ENCODE measurements at places on chromosomes 6 and 20.
A peak's percentile ranks its signal among the peaks of the same experiment; 100 is the strongest.

GRCh38 chr6:150273457-150274309, 95.1 kb upstream of the IYD start:
- peaks cover 7% of the 10 kb centered on the region for H3K4me1 ChIP-seq
- no peaks in the 10 kb centered on the region for H3K36me3 ChIP-seq
- H3K27ac ChIP-seq = no peak overlapping the region
- H3K4me3 ChIP-seq = no peak overlapping the region
- peaks cover 22% of the 10 kb centered on the region for H3K27me3 ChIP-seq

DNA sequence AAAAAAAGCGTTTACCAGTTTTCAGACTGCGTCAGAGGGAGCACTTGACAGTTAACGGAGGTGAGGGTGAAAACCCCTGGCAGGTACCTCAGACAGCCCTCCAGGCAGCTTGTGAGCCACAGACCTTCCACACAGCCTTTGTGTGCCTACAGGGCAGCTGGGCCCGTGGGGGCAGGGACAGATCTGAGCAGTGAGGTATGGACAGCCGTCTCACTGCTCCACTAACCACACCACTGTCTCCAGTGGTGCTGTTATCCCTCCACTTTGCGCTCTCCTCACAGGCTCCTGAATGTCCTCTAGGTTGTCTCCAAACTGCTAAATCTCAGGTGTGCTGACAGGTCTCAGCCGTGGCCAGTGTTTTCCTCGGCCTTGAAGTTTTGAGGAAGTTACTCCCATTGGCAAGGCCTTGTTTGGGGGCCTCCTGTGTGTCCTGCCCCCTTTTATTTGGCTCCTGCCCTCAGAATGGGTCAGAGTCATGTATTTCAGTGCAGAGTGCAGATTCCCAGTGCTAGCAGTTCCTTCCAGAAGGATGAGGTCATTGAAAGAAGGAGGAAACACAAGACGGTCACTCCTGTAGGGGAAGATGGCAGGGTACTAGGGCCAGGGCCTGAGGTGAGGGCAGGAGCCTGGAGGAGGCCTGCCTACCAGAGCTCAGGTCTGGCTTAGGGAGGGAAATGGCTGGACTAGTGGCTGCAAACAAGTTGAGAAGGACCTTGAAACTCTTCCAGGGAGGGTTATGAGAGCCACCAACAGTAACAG, 11.8 kb downstream of the GFRA4 start:
- H3K27ac ChIP-seq = no peak overlapping the region
- no peaks in the 10 kb centered on the region for H3K27me3 ChIP-seq
- peaks cover 9% of the 10 kb centered on the region for H3K4me1 ChIP-seq
- no peak for DNase-seq
- H3K36me3 ChIP-seq = no peaks in the 10 kb centered on the region

- no peak overlapping the region for H3K4me3 ChIP-seq
- no peak overlapping the region for H3K27ac ChIP-seq
- H3K4me1 ChIP-seq = peaks cover 16% of the 10 kb centered on the region
- DNase-seq = no peak
- H3K27me3 ChIP-seq = no peaks in the 10 kb centered on the region
Observed at GRCh38 chr6:5710516-5710915, 296.2 kb downstream of the NRN1 start.

- no peaks in the 10 kb centered on the region for H3K27me3 ChIP-seq
- peak overlapping the region; percentile 27 for H3K27ac ChIP-seq
- H3K4me1 ChIP-seq = peaks cover 17% of the 10 kb centered on the region
- no peaks in the 10 kb centered on the region for H3K36me3 ChIP-seq
- H3K4me3 ChIP-seq = peak overlapping the region; percentile 63
Observed at GRCh38 chr6:159969204-159969912, 476 bp downstream of the IGF2R start.

GRCh38 chr6:163243083-163243482, 171.4 kb upstream of the QKI start:
- no peaks in the 10 kb centered on the region for H3K36me3 ChIP-seq
- no peak overlapping the region for H3K4me3 ChIP-seq
- H3K27ac ChIP-seq = no peak overlapping the region
- no peaks in the 10 kb centered on the region for H3K4me1 ChIP-seq

GRCh38 chr6:139380611-139381010, 6.2 kb upstream of the CITED2 start:
- peaks cover 8% of the 10 kb centered on the region for H3K4me1 ChIP-seq
- H3K4me3 ChIP-seq = no peak overlapping the region

- no peak for DNase-seq
- H3K27me3 ChIP-seq = no peaks in the 10 kb centered on the region
- no peaks in the 10 kb centered on the region for H3K4me1 ChIP-seq
- H3K27ac ChIP-seq = no peak overlapping the region
Observed at GRCh38 chr6:77228279-77228678, 235.0 kb downstream of the HTR1B start.
